Uterine smooth muscle cell (primary cell): ENCODE measurements at places on chromosomes 2 and 18. TPM values are rescaled to one million over a fixed set of nuclear protein-coding genes. Genes with fewer than 3 reads are reported as not detected.

ACTR2 gene
- total RNA-seq = 138 and 162 TPM in 2 replicates

CYP27C1 gene
- not detected in 2 replicates for total RNA-seq

LHCGR gene
- total RNA-seq = not detected in 2 replicates

RBM43 gene
- total RNA-seq = 4.8 and 6.7 TPM in 2 replicates

PDE11A gene
- total RNA-seq = 0.33 and 0.50 TPM in 2 replicates

CABYR gene
- 3.9 and 7.2 TPM in 2 replicates for total RNA-seq
